Stimulated activated CD8-positive, alpha-beta memory T cell treated with anti-CD3 and anti-CD28 coated beads, Interleukin-2, amount 100 ng/mL, for 1 hour (primary cell): ENCODE measurements at places on chromosomes 13 and 19.

GRCh38 chr13:110092831-110093247 lies 214.1 kb downstream of the COL4A1 start:
- DNase-seq, result no peak

DNA sequence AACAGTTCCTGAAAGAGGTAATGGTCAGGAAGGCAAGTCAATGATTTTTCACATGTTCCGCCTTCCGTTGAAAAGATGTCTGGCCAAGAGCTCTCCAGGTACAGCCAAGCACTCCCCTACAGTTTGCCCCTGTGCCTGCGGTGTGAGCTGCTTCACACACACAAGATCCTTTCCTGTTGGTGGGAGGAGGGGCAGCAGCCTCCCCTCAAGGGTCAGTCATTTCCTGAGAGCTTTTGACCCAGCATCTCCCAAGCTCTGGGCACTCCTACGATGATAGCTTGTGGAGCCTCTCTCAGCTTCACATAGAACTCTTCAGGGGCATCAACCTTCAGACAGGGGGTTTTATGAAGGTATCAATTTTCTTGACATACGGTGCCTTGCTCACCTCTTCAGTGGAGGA lies 86.9 kb downstream of the DOCK9 start:
- no peak for DNase-seq

DNA sequence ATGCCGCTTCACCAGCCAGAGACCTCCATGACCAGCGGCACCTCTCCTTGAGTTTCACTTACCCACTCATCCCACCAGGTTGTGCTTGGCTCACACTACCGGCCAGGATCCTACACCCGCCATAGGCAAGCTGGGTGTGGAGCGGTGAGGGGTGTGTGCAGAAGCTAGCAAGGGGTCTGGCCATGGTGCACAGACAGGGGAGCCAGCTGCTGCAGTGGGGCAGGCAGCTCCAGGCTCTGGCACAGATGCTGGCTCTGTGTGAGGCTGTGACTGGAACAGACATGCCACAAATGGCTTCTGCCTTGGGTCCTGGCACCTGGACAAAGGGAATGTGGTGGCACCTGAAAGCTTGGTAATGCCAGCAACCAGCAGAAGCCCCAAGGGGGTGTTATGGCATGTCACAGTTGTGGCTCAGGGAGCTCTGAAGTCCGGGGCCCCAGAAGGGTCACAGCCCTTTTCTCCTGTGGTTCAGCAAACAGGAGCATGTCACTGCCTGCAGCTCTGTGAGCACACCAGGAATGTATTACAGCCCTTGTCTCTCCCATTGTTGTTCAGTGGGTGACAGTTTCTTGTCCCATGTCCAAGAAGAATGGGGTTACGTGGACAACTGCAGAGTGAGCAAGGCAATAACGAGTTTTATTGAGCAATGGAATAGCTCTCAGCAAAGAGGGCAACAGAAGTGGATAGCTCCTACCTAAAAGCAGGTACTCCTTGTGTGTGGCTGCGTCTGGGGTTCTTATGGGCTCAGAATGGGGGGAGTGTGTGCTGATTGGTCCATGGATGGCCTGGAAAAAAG lies 2791.0 kb upstream of the PCDH20 start:
- no peak for DNase-seq

GRCh38 chr19:6086068-6086788 lies 24.1 kb downstream of the RFX2 start:
- no peak for DNase-seq

GRCh38 chr13:80716610-80717081 lies 375.7 kb upstream of the SPRY2 start:
- no peak for DNase-seq
